ENCODE measurements at places on chromosomes 13 and 19.

- DNase-seq = no peak
Observed at GRCh38 chr19:40719414-40719894, 2.5 kb downstream of the ITPKC start.

- DNase-seq = no peak
Observed at GRCh38 chr13:71516521-71516920, 350.5 kb downstream of the DACH1 start.

DNA sequence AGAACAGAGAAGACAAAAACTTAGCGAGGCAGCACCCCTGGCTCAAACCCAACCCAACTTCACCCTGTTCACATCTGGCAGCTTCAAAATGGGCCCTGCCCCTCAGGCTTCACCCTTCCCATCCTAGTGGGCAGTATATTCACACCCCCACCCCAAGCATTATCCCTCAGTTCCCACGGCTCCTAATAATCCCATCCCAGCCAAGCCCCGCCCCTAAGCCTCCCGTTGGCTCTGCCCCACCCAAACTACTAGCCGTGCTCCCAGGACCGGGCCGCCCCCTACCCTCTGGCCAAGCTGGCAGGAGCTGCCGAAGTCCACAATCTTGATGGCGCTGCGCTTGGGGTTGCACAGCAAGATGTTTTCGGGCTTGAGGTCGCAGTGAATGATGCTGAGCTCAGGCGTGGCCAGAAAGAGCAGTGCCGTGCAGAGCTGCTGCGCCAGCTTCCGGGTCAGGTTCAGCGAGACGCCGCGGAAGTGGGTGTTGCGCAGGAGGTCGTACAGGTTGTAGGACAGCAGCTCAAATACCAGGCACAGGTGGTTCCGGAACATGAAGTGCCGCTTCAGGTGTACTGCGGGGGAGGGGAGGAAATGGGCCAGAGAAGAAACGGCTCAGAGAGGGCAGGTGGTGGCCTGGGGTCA is 5.8 kb downstream of the DYRK1B start:
- DNase-seq = no peak

DNA sequence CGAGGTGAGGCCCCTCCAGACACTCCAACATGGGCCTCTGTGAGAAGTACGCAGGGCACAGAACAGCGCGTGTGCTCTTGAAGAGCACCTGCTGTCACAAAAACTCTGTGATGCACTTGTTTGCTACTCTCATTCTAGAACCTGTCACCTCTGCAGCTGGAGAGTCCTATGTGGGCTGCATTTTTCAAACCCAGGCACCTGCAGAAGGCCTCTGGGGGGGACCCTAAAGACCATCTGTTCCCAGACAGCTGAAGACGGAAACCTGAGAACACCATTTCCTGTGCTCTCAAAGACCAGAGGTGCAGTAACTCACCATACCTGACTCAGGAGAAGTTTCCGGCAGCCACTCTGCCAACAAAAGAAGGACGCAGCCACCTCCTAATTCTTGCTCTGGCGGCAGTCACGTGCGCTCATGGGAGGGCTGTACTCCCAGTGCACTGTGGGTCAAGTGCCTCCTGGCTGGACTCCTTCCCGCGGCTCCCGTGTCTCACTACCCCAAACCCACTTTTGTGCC is 28.1 kb downstream of the RANBP3 start:
- no peak for DNase-seq

GRCh38 chr19:1523412-1524286 is at the start of gene PLK5:
Gene PLK5 (plus strand): TSS chr19:1524077. CDS start chr19:1526997, 2,920 bp downstream.
- DNase-seq = no peak

GRCh38 chr13:71477735-71478134 is 389.3 kb downstream of the DACH1 start:
- no peak for DNase-seq

DNA sequence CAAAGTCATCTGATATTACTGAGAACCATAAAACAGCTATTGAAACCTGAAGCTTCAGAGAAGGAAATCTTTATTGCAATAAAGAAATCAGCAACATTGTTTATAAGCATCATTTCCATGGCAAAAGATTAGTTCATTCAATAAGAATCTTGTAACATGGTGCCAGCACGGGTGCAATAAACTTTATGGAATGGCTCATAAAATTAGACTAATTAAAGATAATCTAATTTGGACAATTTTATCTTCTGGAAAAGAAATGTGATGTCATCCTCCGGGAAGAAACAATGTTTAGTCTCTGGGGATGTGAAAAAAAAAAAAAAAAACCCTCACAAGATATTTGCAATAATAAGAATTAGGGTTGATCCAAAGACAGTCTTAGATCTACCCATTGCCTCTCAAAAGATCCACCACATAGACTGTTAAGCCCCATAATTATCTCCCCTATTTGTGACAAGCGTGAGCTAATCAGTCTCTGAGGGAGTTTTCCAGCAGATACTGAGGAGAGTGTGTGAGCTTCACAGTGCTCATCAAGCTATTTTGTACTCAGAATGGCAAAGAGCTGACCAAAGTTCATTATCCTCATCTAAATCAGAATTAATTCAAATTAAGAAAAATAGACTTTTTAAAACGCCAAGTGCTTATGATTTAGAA is 297.0 kb upstream of the EDNRB start:
- no peak for DNase-seq

DNA sequence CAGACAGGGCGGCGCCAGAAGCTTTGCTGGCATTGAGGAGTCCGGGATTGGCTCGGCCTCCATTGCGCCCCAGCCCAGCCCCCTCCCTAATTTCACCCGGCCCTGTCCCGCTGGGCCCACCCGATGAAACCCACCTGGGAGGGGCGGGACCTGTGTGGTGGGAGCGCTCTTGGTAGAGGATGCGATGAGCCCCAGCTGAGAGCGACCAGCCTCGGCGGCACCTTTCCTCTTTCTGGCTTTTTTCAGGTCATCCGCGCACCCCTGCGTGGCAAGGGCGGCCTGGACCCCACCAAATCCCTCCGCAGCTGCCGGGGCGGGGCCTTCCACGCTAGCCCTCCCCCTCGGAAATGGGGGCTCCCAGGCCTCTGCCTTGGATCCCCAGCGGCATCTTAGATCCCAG is at the start of gene ZGLP1:
TSS of gene ZGLP1 (minus strand) at position 393 of the 400 bp plus-strand sequence.
- no peak for DNase-seq
